ENCODE measurements at places on chromosomes 2 and 18. TPM values are rescaled to one million over a fixed set of nuclear protein-coding genes. Genes with fewer than 3 reads are reported as not detected.

Gene TRIM43
- total RNA-seq, result not detected

Gene PDCD1
- total RNA-seq, result 0.34 TPM

Gene HOXD12
- total RNA-seq, result 0.58 TPM

Gene FOXI3
- 0.11 TPM for total RNA-seq

Gene UGT1A7
- total RNA-seq, result not detected

Gene TNFAIP6
- 123 TPM for total RNA-seq

Gene CDKL4
- 0.79 TPM for total RNA-seq

Gene VWC2L
- not detected for total RNA-seq

Gene CAPN14
- total RNA-seq, result 0.13 TPM

Gene HOXD3
- 41.3 TPM for total RNA-seq

Gene MBOAT2
- 65.1 TPM for total RNA-seq

Gene COL3A1
- 23.7 TPM for total RNA-seq

Gene TUBA4B
- not detected for total RNA-seq

Gene SPP2
- not detected for total RNA-seq

Gene ATOH8
- 4.6 TPM for total RNA-seq

Gene EIPR1
- 37.0 TPM for total RNA-seq
